ENCODE measurements at places on chromosomes 11 and 22.

DNA sequence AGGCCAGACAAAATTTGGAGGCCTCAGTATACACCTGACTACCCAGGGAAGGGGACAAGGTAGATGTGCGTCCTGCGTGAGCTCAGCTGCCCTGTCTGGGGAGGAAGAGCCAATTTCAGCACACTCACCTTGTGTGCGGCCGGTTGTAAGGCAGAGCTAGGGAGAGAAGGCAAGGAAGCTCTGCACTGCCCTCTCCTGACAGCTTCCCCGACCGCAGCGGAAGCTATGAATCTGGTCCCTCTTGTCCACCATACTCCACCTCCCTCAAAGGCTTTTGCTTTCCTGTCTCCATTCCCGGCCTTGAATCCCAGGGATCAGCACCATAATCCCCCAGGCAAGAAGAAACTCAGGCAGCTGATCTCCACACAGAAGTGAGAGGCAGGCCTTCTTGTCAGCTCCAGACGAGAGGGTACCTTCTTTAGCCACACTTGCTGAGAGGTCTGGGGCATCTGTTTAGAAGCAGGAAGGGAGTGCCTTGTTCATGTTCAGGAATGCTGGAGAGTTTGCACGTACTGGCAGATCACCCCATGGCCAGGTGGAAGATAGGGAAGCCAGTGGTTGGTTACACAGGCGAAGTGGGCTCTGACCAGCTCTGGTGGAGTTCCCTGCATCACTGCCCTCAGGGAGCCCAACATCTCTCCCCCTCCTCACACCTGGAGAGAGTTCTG lies 62.5 kb downstream of the FEZ1 start:
- no peak for DNase-seq

DNA sequence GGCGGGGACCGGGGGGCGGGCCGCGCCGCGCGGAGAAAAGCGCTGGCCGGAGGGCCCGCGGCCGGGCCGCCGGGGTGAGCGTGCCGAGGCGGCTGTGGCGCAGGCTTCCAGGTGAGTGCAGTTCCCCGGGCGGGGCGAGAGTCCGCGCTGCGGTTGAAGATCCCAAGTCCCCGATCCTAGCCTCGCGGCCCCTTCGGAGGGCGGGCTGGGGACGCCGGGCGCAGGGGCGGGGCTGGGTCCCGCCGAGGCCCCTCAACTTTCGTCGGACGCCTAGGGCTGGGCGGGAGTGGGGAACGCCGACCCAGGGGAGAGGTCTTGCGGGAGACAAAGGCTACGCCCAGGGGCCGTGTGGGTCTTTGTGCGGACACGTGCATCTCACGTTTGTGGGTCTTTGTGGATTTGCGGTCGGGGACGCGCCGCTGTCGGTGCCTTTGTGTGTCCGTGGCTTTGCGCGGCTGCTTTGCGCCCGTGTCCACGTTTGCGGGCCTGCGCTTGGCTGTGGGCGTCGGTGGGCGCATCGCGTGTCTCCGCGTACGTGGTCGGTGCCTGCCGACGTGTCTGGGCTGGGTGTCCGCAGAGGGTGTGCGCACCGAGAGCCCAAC lies at the start of gene TSKU:
TSS of gene TSKU (plus strand) at position 63 of the 602 bp plus-strand sequence. CDS start 12,261 bp downstream, outside the sequence.
- DNase-seq = no peak

DNA sequence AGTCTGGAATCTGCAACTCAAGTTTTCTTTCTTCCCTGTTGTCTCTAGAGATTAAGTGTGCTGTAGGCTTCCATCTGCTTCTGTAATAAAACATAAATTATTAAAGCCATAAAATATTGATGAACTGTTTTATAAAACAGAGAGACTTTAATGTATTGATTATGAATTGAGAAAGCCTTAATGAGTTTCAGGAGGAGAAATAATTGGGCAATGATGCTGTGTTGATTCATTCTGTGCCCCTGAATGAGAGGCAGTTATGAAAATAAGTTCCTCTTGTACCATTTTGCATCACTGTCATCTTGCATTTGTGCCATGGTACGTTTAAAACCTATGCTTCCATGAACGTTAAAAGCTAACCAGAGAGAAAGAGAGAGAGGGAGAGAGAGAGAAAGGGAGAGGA lies 194.1 kb upstream of the LARGE1 start:
- DNase-seq = no peak

DNA sequence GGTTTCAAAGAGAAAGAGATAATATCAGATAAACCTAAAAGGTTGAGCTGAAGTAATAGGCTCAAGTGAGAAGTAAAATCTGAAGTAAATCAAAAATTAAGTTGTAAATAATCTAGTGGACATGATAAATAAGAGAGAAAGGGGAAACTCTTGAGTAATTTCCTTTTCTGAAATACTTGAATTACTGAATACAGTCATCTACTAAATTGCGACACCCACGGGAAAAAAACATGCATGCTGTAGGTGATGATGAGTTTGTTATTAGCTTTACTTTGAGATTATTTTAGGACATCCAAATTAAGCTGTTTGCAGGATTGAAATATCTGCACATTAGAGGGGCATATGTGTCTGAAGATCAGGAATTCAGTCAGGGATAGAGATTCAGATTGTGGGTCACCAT lies 50.0 kb upstream of the CARD18 start:
- DNase-seq = no peak

DNA sequence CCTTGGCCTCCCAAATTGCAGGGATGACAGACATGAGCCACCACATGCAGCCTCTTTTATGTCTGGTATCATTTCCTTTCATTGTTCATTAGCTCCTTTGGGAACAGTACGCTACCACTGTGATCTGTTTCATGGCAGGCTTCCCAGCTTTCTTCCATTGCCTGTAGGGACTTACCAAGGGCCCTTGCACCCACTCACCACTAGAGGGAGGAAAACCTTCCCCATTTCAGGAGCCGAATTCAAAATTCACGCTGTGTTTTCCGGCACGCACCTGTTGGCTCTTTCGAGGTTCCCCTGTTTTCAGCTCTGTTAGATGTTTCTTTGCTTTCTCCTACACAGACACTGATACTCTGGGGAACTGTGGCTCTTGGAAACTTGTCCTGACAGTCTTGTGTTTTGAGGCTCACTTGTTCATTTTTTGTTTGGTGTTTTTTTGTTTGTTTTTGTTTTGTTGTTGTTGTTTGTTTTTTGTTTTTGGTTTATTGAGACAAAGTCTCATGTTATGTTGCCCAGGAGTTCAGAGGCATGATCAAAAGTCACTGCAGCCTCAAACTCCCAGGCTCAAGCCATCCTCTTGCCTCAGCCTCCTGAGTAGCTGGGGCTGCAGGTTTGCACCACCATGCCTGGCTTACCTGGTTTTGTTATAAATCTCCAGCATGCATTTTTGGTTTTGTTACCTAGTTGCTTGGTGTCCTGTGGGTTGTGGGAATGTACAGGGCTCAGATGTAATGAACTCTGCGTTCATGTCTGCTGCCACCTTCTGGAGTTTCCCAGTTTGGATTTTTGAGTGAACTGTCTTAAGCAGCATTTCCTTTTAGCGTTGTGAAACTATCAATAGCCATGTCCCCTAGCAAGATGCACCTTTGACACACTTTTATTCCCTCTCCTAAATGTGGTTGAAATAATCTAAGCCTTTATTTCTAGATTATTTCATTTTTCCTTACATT lies 2.3 kb downstream of the KRTAP5-11 start:
- DNase-seq = no peak

DNA sequence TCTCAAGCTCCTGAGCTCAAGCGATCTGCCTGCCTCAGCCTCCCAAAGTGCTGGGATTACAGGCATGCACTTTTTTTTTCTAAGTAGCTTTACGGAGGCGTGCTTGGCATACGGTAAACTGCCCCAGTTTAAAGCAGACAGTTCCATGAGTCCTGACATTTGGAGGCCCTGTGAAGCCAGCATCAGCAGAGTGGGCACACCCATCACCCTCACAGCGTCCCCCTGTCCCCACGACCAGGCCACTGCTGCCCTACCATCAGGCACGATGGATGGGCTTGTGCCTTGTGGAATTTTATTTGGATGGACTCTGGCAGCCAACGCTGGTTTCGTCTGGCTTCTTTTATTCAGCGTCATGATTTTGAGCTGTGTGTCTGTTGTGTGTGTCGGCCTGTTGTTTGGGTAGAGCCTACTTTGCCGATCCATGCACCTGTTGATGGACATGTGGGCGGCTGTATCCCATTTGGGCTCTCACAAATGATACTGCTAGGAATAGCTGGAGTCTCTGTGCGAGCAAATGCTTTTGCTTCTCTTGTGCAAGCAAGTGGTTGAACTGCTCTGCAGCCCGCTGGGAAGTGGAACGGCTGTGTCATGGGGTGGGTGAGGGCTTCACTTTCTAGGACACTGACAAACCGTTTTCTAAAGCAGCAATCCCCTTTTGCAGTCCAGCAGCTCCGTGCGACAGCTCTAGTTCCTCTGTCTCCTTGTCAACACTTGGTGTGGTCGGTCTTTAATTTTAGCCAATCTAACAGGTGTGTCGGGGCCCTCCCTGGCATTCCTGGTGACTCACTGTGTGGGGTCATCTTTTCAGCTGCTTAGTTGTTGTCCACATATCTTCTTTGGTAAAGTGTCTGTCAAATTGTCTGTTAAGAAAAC lies 23.8 kb downstream of the KCNQ1 start:
- no peak for DNase-seq

DNA sequence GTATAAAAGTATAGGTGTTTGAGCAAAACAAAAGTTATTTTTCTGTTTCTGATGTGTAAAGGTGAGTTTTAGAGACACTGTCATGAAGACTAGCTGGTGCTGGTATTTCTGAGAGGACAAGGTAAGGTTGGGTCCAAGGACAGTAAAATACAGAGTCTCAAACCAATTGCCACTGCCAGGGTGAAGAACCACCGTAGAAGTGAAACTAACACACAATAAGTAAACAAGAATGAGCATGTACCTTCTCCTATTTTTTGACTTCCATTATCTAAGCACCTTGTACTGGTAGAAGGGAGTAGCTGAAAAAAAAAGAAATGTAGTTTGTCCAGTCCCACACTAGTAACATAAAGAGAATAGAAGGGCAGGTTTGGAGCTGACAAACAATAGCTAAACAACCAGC lies 117.3 kb downstream of the TTC28 start:
- no peak for DNase-seq

DNA sequence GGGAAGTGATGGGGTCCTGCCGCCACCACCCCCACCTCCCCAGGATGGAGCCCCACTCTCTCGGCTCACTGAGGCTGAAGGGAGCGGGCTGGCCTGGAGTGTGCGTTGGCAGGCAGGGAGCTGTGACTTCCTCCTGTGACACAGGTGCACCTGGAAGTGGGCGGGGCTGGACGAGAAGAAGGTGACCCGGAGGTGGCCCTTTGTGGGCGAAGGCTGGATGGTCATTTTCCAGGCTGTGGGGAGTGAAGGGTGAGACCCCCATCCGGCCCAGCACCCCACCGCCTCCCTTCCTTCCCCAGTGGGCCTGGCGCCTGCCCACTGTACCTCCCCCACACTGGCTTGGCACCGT lies 15.3 kb downstream of the IL17REL start:
- no peak for DNase-seq

GRCh38 chr11:128733440-128734102 lies 39.7 kb downstream of the FLI1 start:
- no peak for DNase-seq

GRCh38 chr22:17957204-17957603 lies 67.2 kb downstream of the MICAL3 start:
- no peak for DNase-seq

- DNase-seq = no peak
These were observed 22.2 kb downstream of the MYBPC3 start for GRCh38 chr11:47329987-47330931.

DNA sequence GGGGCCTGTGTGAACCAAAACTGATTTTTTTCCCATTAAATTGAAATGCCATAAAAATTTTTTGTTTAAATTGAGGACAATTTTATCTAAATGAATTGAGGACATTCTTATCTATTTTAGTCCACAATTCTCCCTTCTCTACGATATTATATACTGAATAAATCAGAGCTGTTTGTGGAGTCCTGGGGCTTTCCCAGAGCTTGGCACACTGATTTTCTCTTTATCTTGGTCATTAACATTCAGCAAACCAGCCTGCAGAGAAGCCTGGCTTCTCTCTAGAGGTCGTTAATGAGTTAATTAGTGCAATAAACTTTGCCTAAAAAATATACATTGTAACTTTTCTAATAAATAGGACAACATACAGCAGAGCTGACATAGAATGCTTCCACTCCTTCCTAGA lies 615.7 kb downstream of the NELL1 start:
- DNase-seq = no peak

DNA sequence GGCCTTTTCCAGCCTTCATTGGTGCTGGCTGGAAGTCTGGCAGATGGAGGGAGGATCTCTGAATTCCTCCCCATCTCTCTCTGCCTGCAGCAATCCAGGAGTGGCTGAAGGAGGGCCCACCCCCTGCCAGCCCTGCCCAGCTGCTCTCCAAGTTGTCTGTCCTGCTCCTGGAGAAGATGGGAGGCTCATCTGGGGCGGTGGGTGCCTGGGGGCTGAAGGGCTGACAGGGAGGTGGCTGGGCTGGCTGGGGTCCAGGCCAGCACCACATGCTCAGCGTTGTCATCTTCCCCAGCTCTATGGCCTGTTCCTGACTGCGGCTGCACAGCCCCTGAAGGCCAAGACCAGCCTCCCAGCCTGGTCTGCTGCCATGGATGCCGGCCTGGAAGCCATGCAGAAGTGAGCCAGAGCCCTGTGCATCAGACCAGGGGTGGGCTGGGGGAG lies 12.2 kb downstream of the TKFC start:
- no peak for DNase-seq

- DNase-seq = no peak
These were observed 4.5 kb downstream of the DBX1 start for GRCh38 chr11:20155683-20156279.

DNA sequence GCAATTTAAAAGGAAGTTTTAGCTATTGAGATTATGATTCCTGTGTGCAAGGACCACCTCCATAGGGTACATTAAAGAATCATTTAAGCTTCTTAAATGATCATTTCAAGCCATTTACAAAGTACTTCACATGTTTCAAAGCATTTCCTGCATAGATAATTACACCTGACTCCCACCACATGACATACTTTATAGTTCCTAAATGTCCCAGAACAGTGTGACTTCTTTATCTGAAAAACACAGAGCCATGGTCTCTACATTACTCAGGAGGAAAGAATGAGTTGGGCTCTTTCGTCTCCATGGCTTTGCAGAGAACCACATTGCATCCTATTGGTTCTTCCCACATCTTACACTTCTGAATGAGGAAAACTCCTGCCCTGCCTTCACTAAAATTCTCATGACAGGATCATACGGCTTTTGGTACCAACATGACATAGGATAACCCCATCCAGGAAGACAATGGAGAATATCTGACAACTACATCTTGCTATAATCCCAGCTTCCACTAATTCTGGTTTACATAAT lies 88.6 kb downstream of the ETS1 start:
- no peak for DNase-seq

DNA sequence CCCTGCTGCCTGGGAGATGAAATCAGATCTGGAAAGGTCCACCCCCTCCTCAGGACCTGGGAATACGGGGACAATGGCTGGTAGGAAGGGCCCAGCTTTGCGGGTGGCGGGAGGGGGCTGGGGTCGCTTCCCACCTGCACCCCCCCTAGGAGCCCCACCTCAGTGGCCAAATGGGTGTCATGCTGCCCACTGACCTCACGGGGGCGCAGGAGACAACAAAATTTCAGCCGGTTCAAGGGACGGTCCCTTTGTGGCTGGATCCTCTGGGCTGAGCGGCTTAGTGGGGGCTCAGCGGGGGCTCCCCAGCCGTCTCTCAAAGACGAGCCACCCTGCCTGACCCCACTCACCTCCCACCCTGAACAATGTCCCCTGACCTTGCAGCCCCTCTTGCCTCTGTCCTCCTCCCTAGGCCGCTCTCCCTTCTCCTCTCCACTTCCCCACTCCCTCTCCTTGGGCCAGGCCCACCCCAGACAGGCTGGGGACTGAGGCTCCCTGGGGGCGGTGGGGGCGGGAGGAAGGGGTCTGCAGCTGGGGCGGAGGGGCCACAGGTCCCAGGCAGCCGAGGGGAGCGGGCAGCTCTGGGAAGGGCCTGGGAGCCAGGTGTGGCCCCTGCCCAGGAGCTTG lies 39.3 kb upstream of the H19 start:
- no peak for DNase-seq

GRCh38 chr22:38567531-38568285 lies 2.3 kb downstream of the DMC1 start:
- DNase-seq = no peak
